ENCODE measurements at places on chromosomes 2 and 18. TPM values are rescaled to one million over a fixed set of nuclear protein-coding genes. Genes with fewer than 3 reads are reported as not detected.

LRP1B gene
- not detected for total RNA-seq

CYP27A1 gene
- total RNA-seq, result 0.18 TPM

GPR39 gene
- not detected for total RNA-seq

FN1 gene
- 0.82 TPM for total RNA-seq

ZNF532 gene
- 2.4 TPM for total RNA-seq

SPP2 gene
- total RNA-seq, result not detected

IMPACT gene
- total RNA-seq, result 8.8 TPM

CLIP4 gene
- total RNA-seq, result 28.2 TPM

ASPRV1 gene
- 1.3 TPM for total RNA-seq

COL6A3 gene
- 0.80 TPM for total RNA-seq

DSEL gene
- 0.02 TPM for total RNA-seq

PIAS2 gene
- total RNA-seq, result 29.2 TPM

AFF3 gene
- total RNA-seq, result 4.1 TPM

SLC16A14 gene
- 1.5 TPM for total RNA-seq

CTAGE1 gene
- total RNA-seq, result not detected

BMP10 gene
- total RNA-seq, result 0.09 TPM

ALK gene
- total RNA-seq, result not detected

C1QL2 gene
- total RNA-seq, result not detected

C2orf15 gene
- 0.34 TPM for total RNA-seq

ARHGAP25 gene
- 82.8 TPM for total RNA-seq

GBX2 gene
- total RNA-seq, result not detected

ID2 gene
- total RNA-seq, result 173 TPM

ABCG8 gene
- total RNA-seq, result not detected

ARHGEF33 gene
- not detected for total RNA-seq

CYP26B1 gene
- total RNA-seq, result not detected

TRIP12 gene
- total RNA-seq, result 234 TPM
